ENCODE measurements at places on chromosomes 4 and X. TPM values are rescaled to one million over a fixed set of nuclear protein-coding genes. Genes with fewer than 3 reads are reported as not detected.

- no peak for DNase-seq
These were observed 1608.7 kb downstream of the STIM2 start for GRCh38 chr4:28469387-28469786.

DNA sequence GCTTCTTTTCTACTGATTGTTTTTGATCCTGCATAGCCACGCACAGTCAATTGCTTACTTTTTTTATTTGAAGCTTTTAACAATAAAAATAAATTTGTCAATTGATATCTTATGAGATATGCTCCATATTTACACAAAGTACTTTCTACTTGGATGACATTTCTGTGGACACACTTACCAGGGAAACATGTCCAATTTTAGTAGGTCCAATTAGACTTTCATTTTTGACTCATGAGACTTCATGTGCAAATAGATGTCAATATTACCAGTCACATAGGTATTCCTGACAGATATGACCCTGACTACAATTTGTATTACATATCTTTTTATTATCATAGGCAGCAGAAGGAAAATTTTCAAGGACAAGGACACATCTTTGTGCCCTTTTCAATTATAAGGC, 219.9 kb upstream of the ANKRD50 start:
- no peak for DNase-seq

DNA sequence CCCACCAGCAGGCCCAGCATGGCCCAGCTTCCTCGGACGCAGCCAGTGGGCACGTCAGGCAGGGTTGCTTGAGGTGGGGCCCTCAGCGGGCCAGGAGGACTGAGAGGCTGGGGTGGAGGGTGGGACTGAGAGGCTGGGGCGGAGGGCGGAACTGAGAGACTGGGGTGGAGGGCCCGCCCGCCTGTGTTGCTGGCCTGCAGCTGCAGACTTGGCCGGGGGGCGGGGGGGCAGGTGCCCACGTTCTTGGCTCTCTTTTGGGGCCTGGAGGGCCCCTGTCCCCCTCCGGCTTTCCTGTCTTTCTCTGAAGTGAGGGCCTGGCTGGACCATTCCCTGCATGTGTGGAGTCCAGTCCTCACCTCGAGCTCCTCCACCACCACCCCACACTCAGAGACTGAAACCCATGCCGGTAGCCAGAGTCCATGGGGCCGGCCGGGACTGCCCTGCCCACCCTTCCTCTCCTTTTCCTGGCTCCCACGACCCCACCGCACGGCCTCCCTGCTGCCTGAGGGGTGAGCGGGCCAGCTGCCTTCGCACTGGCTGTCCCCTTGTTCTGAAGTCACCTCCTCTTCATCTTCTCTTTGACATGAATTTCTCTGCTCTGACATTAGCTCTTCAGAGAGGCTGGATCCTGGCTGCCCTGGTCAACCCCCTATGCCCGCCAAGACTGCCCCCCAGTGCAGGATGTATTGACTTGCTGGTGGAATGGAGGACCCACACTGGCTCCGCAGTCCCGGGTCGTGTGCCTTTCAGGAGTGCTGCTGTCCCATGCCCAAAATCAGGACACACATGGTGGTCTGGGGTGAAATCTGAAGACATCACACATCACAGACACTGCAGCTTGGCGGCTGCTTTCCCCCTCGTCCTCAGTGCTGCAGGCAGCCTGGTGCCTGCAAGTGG, 10.1 kb upstream of the NKX1-1 start:
- peak; percentile 81 for DNase-seq

DNA sequence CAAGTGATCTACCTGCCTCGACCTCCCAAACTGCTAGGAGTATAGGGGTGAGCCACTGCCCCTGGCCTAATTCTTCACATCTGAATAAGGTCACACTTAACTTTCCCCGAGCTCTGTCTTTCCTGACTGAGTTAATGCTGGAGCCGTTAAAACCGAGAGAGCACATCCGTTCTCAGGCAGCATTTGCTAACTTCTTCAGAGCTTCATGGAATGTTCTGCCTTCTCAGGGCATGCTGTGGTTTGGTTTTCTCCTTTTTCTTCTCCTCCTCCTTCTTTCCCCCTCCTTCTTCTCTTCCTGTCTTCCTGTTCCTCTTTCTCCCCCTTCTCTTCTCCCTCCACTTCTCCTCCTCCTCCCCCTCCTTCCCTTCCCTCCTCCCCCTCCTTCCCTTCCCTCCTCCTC, 119.9 kb downstream of the ASMT start:
- no peak for DNase-seq

DNA sequence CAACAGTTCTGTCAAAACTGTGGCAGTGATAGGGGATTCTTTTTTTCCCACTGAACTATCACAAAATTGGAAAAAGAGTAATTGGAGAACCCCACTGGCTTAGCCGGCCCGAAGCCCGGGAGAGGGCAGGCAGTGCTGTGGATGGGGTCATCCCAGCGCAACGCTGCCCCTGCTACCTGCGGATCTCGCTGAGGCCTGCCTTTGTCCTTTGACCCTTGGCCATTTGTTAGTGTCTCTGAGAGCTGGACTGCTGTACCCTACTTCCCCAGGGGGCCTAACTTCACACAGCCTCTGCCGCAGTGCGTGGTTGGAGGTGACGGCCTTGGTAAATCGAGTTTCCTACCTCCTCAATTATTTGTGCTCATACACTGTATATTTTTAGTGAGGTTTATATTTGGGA, 43.0 kb upstream of the MSANTD1 start:
- peak; percentile 68 for DNase-seq

GRCh38 chrX:51802917-51803688, 59.9 kb downstream of the GSPT2 start:
- DNase-seq = no peak

ARHGAP6 gene
- 2.7 TPM for total RNA-seq

- DNase-seq = no peak
These were observed 18.4 kb upstream of the CWH43 start for GRCh38 chr4:48967631-48968030.

DNA sequence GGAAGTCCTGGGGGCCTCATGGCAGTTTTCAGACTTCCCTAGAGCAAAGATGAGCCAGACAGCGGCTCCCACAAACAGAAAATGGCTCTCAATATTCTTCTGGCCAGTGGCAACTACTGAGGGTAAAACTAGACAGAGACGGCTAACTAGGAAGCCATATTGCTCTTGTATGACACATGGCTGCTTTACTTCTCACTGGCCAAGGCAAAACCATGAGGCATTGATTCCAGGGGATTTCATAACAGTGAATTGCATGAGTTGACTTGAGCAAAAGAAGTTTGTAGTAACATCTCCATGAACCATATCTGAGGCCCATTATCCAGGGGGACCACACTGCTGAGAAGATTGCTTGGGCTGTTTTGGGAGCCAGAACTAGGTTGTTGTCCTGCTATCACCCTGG, 13.7 kb upstream of the TLR8 start:
- DNase-seq = no peak

- no peak for DNase-seq
These were observed 14.1 kb downstream of the HTRA3 start for GRCh38 chr4:8283631-8284121.

DNA sequence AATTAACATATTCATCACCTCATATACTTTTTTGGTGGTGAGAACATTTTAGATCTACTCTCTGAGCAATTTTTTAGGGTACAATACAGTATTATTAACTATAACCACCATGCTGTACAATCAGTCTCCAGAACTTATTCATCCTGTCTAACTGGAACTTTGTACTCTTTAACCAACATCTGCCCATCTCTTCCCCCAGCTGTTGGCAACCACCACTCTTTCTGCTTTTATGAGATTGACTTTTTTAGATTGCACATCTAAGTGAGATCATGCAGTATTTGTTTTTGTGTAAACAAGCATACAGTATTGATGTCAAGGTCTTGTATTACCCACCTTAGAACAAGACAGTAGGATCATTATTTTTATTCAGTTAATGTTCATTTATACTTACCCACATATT, 516.8 kb downstream of the RPA4 start:
- no peak for DNase-seq

PLXNB3 gene
- 12.8 TPM for total RNA-seq

TSC22D3 gene
- total RNA-seq = 746 TPM

Data from lower leg skin (tissue), 4 donors.